ENCODE measurements at places on chromosomes 5 and 9.

GRCh38 chr9:124623966-124624734 is 117.0 kb upstream of the NR5A1 start:
- no peak for DNase-seq

DNA sequence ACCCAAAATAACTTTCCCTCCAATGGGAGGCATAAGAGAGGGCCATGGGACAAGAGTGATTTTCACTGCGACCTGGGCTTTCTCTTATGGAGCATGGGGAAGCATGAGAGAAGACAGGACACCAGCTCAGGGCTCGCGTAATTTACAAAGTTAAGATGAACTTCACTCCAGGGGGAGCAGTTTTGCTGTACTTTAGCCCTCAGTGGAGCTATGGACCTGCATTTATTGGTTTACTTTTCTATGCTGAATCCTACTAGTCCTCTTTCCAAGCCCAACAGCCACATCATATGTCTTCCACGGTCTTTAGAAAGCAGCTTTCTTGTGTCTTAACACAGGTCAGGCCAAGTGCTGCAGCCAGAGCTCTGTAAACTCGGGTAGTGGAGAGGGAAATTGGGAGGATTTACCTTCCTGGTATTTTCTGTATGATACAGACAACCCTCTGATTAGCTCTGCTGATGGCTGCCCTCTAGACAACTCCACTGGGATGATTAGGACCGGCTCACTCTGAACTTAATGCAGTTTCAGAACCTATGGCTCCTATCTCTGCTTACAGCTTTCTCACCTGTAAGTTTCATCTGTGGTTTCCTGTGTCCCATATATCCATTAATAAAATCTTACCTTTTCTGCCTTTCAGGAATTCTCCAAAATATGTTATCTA is 581.0 kb upstream of the RORB start:
- DNase-seq: peak; percentile 15

DNA sequence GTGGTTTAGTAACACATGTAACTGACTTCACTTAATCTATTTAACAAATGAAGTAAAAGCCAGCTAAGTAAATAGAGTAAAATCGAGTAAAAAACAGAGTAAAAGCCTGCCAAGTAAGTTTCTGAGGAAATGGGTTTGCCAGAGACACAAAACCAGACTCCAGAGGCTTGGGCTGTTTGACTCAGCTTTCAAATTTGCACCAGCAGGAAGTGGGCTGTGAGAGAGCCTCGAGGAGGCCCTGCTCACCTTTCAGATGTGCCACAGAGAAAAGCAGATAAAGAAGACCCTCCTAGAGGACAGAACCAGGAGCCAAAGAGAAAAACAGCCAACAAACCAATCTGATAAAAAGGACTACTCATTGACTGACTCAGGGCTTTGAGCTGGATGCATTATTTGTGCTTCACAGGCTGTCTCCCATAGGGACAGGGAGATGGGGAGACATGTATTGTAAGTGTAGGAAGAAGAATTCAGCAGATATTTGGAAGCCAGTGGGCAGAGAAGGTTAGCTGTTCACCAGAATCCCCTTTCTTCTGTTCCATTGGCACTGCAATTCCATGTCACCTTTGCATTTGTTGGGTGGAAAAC is 14.4 kb upstream of the AMACR start:
- no peak for DNase-seq

DNA sequence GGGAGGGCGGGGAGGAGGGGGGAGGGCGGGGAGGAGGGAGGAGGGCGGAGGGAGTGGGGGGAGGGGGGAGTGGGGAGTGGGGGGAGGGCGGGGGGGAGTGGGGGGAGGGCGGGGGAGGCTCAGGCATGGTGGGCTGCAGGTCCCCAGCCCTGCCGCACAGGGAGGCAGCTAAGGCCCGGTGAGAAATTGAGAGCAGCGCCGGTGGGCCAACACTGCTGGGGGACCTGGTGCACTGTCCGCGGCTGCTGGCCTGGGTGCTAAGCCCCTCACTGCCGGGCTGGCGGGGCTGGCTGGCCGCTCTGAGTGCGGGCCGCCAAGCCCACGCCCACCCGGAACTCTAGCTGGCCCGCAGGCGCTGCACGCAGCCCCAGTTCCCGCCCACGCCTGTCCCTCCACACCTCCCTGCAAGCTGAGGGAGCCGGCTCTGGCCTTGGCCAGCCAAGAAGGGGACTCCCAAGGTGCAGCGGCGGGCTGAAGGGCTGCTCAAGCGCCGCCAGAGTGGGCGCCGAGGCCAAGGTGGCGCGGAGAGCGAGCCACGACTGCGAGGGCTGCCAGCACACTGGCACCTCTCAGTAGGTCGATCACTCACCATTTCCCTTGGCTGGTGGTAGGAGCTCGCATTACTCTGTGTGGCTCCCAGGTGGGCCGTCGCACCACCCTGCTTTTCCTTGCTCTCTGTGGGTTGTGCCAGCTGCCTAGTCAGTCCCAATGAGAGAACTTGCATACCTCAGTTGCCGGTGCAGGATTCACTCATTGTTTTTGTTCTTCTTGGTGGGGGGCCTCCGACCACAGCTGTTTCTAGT is 160.2 kb downstream of the CNTLN start:
- DNase-seq: no peak

DNA sequence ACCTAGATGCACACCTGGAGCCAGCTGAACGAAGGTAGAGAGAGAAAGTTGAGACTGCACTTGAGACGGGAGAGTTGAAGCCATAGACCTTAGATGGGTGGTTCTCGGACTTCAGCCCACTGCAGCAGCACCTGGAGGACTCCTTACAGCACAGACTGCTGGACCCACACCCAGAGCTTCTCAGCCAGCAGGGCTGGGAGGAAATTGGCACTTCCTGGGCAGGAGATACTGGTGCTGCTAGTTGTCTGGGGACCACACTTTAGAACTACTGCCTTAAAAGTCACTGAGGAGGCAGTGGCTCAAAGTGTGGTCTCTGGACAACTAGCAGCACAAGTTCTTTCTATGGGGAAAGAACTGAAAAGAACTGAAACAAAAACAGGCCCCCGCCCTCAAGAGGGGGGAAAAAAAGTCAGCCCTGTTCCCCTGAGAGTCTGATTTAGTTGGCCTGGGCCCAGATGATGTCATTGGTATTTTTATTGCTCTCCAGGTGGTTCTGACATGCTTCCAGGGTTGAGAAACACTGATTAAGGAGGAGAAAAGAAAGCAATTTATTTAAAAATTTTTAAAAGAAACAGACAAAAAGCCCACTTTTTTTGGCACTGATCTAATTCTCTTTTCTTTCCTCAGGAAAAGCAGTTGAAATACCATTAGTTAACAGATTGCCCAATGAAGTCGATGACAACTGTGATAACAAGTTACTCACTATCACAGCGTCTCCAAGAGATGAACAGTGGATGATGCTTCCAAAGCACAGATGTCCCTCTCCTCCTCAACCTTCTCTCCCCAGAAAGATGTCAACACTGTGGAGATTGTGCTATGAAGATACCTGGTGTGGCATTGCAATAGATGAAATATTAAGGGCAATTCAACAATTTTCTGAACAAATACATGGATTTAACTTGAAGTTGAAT is 73.6 kb upstream of the ADAMTS16 start:
- DNase-seq: peak; percentile 34

Measured in stomach (tissue), 19 donors.